ENCODE measurements at places on chromosomes 7 and 10.

GRCh38 chr7:48355346-48355745, 184.1 kb downstream of the ABCA13 start:
- DNase-seq, result no peak

DNA sequence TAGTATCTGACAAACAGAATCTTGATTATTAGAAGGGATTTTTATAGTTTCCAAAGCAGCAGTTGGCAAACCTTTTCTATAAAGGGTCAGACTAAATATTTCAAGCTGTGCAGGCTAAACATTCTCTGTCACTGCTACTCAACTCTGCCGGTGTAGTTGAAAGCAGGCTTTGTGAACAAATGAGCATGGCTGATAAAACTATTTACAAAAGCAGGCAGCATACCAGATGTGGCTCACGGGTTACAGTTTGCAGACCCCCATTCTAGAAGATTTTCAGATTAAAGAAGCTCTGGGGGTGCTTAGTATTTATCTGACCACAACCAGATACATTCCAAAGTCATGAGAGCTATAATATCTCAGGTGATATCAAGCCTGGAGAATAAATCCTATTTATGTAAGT, 1017.5 kb downstream of the SORCS1 start:
- DNase-seq, result no peak

DNA sequence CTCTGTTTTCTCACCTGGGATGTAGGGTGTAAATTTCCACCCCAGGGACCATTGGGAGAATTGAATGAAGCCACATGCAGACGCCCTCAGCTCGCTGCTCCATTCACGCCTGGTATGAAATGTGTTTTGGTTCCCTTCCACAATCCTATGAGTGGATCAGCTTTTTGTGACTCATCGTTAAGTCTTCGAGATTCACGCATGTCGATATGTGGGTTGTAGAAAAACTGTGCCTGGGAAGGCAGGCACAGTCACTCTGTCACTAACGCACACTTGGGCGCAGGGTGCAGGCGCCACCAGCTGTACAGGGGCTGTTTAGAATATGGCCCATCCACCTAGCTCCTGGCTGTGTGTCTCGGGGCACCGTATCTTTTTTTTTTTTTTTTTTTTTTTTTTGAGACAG, 64.2 kb upstream of the SH2B2 start:
- DNase-seq, result no peak

DNA sequence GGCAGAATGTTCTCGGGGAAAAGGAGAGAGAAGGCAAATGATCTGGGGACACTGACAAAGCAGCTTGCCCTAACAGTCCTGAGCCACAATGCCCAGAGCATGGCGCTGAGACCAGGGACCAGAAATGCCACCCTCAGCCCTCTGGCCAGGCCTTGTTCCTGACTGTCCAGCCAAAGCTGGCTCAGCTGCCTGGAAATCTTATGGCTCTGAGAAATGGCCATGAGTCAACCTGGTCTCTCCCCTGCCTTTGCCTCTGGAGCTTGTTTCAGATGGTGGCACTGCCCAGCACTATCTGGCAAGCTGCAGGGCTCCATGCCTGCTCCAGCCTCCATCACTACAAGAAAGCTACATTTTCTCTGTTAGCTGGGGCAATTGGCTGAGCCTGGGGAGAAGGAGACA, 90.5 kb upstream of the PLXNA4 start:
- DNase-seq, result no peak

DNA sequence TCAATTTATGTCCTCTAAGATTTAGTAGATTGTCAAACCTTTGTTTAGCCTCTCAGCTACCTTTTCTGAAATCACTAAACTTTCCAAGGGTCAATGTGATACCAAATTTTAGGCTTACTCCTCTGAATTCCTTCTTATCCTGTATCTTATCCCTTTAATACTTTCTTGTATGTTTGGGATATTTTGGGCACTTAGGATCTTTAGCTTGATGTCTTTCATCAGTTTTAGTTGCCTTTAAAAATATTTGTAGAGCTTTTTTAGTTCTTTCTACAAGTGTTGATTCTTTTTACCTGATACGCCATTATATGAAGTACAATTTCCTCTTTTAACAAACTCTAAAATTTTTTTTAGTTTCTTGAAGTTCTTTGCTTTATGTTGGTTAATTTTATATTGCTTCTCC, 30.7 kb upstream of the HDAC9 start:
- no peak for DNase-seq

- DNase-seq, result no peak
Observed at GRCh38 chr7:144641389-144642044, 194.3 kb downstream of the TPK1 start.

DNA sequence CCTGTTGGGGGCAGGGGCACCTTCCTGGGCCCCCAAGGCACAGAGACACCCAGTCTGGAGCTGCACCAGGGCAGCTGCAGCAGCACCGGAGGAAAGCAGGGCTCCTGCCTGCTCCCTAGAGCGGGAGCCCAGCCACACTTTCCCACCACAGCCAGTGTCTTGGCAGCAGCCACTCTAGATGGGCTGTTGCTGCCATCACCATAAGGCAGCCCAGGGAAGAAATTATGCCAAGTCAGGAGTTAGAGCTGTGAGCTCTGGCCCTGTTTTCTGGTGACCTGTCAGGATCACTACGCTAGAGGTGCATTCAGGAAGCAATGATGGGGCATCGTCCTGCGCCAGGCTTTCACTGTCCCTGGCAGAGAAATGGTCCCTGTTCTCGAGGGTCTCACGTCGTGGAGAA, 38.0 kb upstream of the ZNRF2 start:
- no peak for DNase-seq

Data from CD4-positive, alpha-beta T cell treated with Interleukin-15 for 1 hour (primary cell).